Stimulated activated CD4-positive, alpha-beta T cell treated with anti-CD3 and anti-CD28 coated beads, Interleukin-15, amount 100 ng/mL, for 1 hour (primary cell): ENCODE measurements at places on chromosomes 6 and 20.

GRCh38 chr20:57747861-57748481 lies 38.2 kb upstream of the PMEPA1 start:
- no peak for DNase-seq

DNA sequence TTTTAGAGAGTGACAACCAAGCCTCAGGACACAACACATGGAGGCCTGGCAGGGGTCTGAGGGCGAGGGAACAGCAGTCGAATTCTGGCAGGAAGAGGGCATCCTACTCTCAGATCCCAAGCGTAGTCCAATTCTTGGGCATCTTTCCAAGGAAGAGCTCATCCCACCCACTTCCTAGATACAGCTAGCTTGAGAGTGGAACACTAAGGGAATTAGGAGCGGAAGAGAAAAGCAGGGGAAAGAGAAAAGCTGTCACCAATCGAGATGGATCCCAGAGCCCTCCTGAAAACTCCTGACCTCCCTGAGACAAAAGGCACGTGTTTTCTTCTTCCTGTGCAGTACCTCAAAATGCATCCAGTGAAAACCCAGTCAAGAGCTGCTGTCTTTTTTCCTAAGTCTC lies 67.1 kb downstream of the GFOD1 start:
- no peak for DNase-seq

DNA sequence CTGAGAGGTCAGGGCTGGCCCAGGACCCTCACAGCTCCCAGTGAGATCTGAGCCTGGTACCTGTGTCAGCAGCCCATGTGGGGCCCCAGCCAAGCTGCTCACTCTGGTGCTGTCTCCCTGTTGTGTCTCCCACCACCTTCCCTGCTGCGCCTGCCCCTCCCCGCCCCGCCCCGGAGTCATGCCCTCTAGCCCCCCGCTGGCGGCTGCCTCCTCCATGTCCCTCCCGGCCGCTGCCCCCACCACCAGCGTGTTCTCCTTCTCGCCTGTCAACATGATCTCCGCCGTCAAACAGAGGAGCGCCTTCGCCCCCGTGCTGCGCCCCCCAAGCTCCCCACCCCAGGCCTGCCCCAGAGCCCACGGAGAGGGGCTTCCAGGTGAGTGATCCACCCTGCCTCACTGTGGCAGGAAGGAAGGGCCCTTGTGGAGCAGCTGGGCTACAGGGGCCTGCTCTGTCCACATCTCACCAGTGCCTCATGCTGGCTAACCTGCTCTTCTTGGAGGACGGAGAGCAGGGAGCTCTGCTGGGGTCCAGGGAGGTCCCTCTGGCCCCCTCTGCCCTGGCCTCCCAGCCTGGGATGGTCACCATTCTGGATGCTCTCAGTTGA lies 44.9 kb downstream of the CPXM1 start:
- no peak for DNase-seq

DNA sequence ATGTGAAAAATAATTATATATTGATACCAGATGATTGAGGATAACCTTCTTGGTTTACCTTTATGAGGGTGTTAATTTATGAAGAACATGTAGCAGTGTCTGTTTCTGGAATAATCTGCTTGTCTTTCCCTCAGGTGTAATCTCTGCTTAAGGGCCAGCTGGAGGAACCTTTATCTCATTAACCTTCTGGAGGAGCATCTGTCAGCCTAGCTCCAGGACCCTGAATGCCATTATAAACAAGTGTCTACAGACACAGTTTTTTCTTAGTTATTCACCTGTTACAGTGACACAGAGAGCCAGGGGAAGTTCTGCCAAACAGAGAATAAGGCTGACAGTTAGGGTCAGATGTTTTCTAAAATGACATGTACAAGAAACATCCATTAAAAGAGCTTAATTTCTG lies at the start of gene IMPG1:
Gene IMPG1, minus strand, starts transcription at position 101 of the 400 bp plus-strand sequence. CDS start 174 bp downstream, outside the sequence.
- no peak for DNase-seq

DNA sequence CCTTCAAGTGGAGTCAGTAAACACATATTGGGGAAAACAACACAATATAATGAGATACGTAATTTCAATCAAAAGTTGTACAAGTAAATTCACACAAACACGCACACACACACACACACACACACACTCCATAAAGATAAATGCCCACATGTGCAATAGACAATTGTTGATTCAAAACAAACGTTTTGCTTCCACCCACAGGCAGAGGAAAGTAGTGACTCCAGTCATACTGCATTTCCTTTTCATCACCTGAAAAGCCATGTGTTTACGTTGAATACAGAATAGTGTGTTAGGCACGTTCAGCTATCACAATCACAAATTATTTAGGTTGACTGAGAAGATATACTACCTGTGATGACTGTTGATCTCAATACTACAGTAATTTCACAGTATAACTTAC lies 443.8 kb upstream of the MANEA start:
- DNase-seq: no peak

DNA sequence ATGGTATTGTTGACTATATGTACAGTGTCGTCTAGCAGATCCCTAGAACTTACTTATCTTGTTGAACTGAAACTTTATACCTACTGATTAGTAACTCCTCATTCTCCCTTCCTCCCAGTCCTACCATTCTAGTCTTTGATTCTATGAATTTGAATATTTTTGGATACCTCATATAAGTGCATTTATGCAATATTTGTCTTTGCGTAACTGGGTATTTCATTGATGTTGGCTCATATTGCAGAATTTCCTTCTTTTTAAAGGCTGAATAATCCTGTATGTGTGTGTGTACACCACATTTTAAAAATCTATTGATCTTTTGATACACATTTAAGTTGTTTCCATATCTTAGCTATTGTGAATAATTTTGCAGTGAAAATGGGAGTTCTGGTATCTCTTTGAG lies 119.9 kb downstream of the SOX4 start:
- no peak for DNase-seq

GRCh38 chr6:16855460-16855859 lies 94.2 kb upstream of the ATXN1 start:
- no peak for DNase-seq

GRCh38 chr6:33905071-33905609 lies 101.3 kb upstream of the MLN start:
- no peak for DNase-seq

GRCh38 chr6:6333501-6333900 lies 13.0 kb upstream of the F13A1 start:
- DNase-seq: no peak

GRCh38 chr6:37651991-37652390 lies 45.7 kb downstream of the MDGA1 start:
- DNase-seq: no peak

DNA sequence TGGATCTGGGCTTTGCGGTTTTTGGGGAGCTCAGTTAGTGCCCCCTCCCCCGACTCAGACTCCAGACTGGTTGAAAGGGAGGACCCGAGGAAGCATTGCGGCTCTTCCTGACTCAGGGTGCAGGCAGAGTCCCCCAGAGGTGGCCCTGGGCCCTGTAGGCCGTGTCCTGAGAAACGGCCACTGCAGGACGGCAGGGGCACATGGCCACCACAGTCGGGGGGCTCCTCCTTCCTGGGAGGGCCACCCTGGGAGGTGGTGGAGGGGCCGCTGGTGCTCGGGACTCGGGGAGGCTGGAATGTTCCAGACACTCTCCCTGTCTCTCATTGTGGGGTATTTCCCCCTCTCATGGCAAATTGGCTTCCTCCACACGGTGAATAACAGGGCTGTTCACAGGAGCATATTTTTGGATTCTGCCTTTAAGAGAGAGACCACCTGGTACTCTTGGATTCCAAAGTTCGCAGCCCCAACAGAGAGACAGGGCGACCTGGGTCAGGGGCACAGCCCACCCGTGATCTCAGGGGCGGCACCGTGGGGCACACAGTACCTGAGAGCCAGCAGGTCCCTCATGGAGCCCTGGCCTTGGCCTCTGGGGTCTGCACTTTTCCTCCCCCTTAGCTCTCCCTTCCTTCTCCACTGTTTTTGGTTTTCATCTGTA lies 35.7 kb downstream of the FRMD1 start:
- DNase-seq: no peak

DNA sequence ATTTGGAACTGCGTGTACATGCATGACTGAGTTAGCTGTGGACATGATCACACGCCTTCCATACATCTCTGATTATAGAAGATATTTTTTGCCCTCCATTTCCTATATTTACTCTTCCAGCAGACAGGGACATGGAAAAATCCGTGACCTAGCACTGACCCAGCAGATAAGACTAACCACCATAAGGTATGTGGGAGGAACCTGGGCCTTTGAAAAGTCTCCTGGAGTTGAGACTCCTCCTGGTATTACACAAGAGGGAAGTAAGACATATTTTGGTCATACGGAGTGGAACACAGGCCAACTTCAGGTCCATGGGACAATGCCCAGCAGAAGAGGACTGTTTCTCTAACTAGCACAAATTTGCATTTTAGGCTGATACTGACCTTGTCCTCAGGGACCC lies 13.7 kb upstream of the SIRPB1 start:
- DNase-seq: no peak

- no peak for DNase-seq
These were observed 6.8 kb upstream of the KIAA1755 start for GRCh38 chr20:38267296-38267695.

DNA sequence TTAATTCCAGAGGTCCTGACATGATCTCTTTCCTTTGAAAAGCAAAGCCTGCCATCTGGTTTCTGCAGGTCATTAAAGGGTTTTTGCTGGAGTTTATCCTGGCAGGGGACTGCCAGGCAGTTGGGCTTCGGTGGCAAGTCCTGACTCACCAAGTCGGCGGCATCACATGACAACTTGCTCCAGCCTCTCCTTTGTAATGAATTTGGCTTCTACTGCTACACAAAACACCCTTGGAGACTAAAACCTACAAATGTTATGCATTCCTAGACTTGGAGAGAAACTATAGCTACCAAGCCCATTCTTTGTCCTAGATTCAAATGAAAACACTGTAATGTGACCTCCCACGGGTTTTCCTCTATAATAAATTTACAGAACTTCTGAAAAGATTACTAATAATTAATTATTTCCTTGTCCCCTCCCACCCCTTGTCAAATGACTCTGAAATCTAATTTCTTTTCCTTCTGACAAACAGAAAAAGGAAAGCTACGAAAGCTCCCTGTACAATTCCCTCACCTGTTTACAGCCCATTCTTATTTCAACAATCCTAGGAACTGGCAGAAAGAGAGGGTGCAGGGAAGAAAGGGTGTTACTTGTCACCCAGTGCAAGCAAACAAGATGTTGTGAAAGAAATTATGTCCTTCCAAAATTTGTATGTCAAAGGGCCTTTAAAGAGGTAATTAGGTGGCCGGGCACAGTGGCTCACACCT lies 62.9 kb downstream of the QRSL1 start:
- DNase-seq: no peak

DNA sequence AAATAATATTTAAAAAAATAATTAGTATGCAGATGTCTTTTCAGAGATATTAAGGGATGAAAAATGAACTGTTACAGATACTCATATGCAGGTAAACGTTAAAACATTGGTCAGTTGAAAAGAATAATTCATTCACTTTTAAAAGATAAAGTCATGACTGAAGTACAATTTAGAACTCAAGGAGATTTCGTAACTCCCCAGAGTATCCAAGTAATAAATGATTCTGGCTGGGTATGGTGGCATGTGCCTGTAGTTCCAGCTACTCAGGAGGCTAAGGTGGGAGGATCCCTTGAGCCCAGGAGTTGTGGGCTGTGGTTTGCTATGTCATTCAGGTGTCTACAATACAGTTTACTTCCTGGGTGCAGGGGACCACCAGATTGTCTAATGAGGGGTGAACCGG lies 122.3 kb upstream of the TMEM181 start:
- no peak for DNase-seq

DNA sequence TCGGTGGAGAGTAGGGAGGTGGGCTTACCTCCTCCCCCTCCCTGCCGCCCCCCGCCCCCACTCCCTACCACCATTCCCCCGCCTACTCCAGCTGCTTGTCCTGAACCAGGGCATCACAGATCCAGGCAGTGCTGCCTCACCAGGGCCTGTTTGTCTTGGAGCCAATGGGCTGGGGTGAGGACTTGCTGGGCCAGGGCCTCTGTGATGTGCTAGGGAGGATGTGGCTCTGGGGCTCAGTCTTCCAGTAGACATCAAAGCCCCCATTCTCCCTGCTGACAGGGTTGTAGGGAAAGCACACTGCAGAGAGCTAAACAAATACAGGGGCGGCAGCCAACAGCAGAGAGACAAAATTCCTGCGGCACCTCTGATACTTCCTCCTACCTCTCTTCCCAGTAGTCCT lies 48.2 kb upstream of the NXT1 start:
- no peak for DNase-seq

- DNase-seq: peak; percentile 62
These were observed 7.5 kb downstream of the NRSN2 start for GRCh38 chr20:354298-354977.

DNA sequence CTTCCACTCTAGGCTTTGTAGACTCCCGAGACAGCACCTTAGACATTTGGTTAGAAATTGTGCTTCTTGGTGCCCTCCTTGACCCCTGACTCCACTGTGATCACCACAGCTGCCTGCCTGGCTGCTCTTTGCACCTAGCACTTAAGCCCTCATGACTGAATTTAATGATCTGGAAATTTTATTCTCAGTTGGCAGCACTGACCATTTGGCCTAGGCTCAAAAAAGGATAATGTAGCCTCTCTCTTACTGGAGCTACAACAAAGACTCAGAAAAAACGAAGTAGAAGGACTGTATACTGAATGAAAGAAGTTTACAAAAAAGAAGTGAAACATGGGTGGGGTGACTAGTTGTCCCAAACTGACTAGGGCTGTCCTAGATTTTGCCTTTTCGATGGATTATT lies 11.3 kb upstream of the ABRACL start:
- DNase-seq: no peak

- DNase-seq: no peak
These were observed 232.3 kb downstream of the NFATC2 start for GRCh38 chr20:51310216-51310615.

DNA sequence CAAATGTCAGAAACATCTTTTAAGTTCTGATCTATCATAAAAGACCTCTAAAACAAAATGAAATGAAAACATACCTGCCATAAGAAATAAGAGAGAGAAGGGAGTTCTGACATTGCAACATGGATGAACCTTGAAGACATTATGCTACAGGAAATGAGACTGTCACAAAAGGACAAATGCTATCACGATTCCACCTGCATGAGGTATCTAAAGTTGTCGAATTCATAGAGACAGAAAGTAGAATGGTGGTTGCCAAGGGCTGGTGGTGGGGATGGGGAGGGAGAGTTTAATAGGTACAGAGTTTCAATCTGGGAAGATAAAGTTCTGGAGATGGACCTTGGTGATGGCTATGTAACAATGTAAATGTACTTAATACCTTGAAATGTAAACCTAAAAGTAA lies 3.3 kb downstream of the EZR start:
- DNase-seq: no peak

- DNase-seq: no peak
These were observed 3.4 kb upstream of the ABHD16B start for GRCh38 chr20:63857764-63858392.
